ENCODE measurements at places on chromosomes 2 and 18. TPM values are rescaled to one million over a fixed set of nuclear protein-coding genes. Genes with fewer than 3 reads are reported as not detected.

Gene HYCC2
- total RNA-seq, result 17.1 TPM

GRCh38 chr18:39211461-39211860 lies 1645.9 kb upstream of the CELF4 start:
- DNase-seq, result no peak

GRCh38 chr18:61764381-61764780 lies 128.4 kb downstream of the RNF152 start:
- DNase-seq, result no peak

Gene TBR1
- total RNA-seq, result not detected

DNA sequence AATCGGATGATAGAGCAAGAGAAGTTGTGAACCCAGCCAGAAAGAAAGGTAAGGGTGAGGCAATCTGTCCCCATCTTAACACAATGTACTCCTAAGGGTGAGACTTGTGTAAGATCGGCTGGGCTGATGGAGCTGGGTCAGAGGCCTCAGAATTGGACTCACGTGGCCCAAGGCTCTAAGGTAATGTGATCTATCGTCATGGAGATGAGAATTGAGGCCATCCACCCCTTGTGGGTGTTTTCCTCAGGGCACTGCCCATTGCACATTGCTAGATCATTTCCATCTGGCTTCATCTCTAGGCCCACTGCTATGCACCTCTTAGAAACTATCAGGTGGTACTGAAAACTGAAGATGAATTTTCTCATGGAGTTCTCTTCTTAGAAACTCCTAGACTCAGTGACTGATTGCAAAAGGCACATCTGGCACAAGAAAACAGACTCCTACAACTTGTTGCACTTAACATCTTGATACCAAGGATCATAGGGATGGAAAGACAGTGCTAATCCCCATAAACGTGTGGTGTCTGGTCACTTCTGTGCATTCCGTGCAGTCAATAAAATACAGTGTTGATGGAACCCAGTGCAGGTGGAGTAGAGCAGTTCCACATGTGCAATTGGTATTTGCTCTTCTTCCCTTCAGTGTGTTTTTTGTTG lies 228.9 kb upstream of the FOSL2 start:
- DNase-seq, result no peak

DNA sequence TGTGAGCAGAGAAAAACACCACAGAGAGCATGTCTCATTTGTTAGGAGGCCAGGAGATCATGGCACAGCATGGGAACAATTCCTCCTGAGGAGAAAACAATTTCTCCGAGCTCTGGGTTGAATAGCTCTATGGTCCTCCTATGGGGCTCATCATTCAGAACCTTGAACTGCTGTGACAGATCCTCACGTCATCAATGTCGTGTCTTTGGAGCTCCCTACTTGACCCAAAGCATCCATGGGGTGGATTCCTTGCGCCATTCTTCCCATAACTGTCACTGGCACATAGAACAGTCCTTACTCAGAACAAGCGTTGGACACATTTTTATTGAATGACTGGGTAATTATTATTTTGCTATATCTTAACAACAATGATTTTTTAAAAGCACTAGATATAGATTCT lies 15.8 kb upstream of the TCF4 start:
- no peak for DNase-seq

Gene MALL
- 17.1 TPM for total RNA-seq

Gene ATF2
- 49.3 TPM for total RNA-seq

Gene UGT1A4
- total RNA-seq, result not detected

- DNase-seq, result no peak
Observed at GRCh38 chr2:44441200-44441599, 79.5 kb downstream of the CAMKMT start.

DNA sequence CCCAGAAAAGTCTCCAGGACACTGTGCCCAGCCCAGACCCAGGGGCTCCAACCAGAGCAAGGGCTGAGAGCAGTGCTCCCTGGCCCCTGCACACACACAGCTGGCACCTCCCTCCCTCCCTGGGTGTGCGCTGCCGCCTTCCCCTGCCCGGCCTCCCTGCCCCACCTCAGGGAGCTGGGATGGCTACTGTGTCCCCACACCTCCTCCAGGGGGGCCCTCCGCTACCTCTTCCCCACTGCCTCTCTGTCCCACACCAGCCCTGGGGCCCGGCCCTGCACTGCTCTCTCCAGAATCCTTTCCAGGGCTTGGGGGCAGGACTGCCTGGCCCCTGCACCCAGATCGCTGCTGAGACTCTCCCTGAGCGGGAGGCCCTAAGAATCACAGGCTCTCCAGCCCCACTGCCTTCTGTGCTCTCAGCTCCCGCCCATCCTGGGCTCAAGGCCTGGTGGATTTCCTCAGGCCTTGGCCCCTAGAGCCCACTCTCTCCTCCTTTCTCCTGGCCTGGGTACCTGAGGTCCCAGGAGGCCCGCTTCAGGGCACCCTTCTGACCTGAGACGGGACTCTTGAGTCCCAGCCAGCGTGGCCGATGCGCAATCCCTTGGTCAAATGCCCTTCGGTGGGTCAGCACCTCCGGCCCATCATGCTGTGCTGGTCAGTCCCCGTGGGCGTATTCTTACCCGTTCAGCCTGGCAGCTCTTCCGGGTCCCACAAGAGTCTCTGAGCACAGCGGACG lies 276.8 kb upstream of the HDAC4 start:
- DNase-seq, result no peak

DNA sequence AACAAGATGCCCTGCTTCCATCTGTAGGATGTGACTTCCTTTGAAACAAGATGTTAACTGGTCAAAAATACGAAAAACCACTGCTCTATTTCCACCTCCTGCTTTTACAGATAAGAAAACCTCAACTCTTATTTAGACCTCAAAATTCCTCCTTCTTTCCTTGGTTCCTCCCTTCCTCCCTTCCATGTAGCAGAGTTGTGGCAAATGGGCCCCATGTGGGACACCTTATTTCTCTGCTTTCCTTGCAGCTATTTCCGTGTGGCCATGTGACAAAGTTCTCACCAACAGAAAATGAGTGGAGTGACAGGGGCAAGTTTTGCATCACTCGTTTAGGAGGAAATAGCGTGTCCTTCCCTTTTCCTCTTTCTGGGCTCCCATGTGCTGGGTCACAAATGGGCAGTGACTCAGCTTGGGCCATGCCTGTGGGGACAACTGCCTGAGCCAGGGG lies 69.4 kb upstream of the SMAD2 start:
- no peak for DNase-seq

Gene IL36RN
- not detected for total RNA-seq

Gene BOLL
- not detected for total RNA-seq

DNA sequence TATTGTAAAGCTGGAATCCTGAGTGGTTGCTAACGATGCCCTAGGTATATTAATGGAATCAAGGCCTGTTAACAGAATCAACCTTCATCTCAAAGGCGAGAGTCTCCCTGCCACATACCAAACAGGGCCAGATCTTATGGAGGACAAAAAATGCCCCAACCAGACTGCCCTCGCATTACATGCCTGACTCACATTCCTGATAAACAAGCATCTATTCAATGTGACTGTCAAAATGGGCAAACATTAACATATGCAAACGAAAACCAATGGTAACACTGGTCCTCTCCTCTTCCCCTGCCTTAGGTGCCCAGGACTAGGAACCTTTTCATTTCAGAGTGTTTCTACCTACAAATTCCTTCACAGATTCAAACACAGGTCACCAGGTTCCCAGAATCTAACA lies 83.4 kb downstream of the COL6A3 start:
- DNase-seq, result no peak

- DNase-seq, result no peak
Observed at GRCh38 chr2:109370399-109371035, 241.5 kb downstream of the SH3RF3 start.

Data from omental fat pad (tissue), 4 donors.